ENCODE measurements at places on chromosomes 1 and 21. TPM values are rescaled to one million over a fixed set of nuclear protein-coding genes. Genes with fewer than 3 reads are reported as not detected.

HES3 gene
- not detected for total RNA-seq

GRCh38 chr1:26578167-26578566 is 48.6 kb downstream of the RPS6KA1 start:
- DNase-seq: no peak

SNAPIN gene
- 60.1 TPM for total RNA-seq

RGS16 gene
- 1.1 TPM for total RNA-seq

DNA sequence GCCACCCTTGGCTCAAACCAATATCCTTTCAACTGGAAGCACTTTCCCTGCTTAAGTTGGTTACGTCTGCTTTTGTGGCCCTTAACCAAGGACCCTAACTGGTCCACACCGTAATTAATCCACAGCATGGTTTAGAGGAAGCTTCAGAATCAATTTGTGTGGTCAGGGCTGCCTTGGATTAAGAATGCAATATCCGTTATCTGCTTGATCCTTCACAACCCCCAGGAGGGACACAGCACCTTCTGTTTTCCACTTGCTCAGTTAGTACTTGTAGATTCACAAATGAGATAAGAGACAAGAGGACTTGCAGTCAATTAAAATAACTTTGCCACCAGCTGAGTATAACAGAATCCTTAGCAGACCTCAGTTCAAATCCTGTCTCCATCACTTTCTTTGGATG is 56.9 kb upstream of the LRP8 start:
- DNase-seq: no peak

LCE3D gene
- total RNA-seq: not detected

GRCh38 chr1:25820247-25821111 is 725 bp downstream of the MTFR1L start:
- DNase-seq: peak; percentile 68

SHISA4 gene
- total RNA-seq: 129 TPM

DNA sequence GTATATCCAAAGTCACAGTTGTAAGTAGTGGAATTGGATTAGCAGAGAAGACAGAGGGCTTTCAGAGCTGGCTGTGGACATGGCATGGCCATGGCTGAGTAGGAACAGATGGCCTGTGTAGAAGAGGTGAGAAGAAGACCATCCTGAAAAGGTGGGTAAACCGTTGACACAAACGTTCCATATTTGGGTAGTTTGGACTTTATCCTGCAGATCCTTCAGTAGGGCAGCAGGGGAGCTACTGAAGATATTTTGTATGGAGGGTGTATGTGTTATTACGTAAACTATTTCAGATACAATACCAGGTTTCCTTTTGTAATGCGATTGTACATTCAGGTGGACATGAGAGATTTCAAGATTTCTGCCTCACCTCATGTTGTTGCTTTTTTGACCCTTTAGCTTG is 1.6 kb downstream of the UTP11 start:
- DNase-seq: no peak

TMEM54 gene
- 6.7 TPM for total RNA-seq

SMPDL3B gene
- total RNA-seq: not detected

- no peak for DNase-seq
Measured at GRCh38 chr1:147579532-147579931, 38.2 kb downstream of the BCL9 start.
